ENCODE measurements at places on chromosomes 11 and 22.

DNA sequence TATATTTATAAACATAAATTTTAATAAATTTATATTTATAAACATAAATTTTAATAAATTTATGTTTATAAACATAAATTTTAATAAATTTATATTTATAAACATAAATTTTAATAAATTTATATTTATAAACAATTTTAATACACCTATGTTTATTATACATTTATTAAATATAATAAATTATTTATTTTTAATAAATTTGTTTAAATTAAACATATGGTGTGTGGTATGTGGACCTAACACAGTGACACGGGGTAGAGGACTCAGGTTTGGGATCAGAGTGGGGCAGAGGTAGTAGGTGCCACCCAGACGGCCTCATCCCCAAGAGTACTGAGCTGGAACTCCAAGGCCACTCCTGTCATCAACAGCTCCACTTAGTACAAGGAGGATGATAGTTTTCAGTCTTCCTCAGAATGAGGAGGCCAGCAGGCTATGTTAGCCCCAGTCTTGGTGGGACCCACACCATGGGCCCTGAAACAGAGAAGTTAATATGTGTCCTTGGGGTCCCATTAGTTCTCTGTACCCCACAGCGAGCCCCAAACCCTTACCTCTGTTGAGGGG, 46.7 kb upstream of the BID start:
- no peak for DNase-seq

DNA sequence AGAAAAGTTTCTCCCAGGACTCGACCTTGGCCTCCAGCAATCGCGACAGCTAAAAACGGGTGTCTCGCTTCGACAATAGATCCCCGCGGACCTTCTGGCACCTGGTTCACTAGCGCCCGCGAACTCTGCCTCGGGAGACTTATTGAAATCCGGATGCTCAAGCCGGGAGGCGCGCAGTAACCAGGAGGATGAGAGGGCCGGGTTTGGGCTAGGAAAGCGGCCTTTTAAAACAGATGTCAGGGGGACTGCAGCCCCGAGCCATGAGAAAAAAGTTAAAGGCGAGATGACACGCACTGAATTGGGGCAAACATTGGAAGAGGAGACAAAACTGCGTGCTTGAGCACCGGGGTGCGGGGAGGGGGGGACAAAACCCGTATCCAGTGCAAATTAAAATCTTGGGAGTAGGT, 637 bp upstream of the ZBTB16 start:
- no peak for DNase-seq

GRCh38 chr11:63552921-63553320, 10.3 kb downstream of the PLAAT2 start:
- no peak for DNase-seq

GRCh38 chr11:12091956-12092558, 18.3 kb upstream of the MICAL2 start:
- DNase-seq = no peak

DNA sequence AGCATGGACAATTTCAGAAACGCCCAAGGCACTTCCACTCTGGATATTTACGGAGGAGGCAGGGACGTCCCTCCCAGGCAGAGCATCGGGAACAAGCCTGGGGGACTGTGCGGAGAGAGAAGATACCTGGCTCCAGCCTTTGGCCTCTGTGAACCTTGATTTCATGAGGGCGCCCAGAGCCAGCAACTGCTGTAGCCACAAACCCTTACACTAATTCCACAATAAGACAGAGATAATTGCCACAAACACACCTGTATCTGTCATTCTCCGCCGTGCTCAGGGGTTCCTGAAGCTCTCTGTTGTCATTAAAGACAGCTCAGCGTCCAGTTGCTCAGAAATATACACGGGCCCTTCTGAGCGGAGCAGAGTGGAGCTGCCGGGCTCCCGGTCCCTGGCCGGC, 1292.1 kb downstream of the TBC1D22A start:
- no peak for DNase-seq

- DNase-seq = no peak
Measured at GRCh38 chr11:23079382-23079813, 219.1 kb upstream of the CCDC179 start.

DNA sequence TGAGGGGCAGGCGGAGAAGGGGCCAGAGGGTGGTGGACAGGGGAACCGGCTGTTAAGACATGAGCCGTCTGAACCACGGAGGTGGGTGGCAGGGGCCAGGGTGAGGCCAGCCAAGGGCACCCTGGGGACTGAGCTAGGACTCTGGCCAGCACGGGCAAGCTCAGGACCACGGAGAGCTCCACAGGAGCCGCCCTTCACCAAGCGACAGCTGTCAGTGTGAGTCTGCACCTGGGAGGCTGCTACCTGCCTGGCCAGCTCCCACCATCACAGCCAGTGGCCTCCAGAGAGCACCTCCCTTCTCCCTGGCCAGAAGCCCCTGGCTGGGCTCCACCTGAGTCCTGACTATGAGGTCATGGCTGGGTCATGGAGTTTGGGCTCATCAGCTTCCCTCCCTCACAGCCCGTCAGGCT, 21.6 kb downstream of the MGAT3 start:
- no peak for DNase-seq

DNA sequence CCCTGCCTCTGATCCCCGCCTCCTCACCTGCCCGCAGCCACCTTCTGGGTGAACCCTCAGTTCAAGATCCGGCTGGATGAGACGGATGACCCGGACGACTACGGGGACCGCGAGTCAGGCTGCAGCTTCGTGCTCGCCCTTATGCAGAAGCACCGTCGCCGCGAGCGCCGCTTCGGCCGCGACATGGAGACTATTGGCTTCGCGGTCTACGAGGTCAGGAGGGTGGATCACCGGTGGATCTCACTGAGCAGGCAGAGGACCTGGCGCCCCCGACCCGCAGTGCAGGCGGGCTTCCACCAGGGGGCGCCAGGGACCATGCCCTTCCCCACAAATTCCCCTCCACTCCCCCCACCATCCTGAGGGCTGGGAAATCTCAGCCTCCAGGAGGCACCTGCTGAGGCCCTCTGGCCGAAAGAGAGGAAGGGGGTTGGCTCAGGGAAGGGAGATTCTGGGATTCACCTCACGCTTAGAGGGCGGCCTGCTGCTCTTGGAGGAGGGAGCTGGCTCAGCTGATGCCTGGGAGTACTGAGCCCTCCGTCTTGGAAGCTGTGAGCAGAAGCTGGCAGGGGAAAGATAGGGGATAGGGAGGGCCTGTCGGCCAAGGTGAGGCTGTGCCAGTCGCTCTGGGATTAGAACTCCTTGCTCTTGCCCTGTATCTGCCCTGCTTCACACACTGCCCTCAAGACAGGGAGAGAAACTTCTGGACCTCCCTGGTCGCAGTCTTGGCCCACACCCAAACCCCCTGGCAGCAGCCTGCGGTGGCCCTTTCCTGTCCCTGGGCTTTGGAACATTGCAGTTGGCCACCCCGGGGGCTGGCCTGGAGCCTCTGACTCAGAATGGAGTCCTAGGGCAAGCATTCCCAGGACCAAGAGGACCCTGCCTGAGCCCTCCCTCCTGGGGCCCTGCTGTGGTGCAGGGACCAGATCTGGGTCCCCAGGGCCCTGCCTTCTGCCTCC, 23.2 kb downstream of the CAPN1 start:
- peak; percentile 33 for DNase-seq

DNA sequence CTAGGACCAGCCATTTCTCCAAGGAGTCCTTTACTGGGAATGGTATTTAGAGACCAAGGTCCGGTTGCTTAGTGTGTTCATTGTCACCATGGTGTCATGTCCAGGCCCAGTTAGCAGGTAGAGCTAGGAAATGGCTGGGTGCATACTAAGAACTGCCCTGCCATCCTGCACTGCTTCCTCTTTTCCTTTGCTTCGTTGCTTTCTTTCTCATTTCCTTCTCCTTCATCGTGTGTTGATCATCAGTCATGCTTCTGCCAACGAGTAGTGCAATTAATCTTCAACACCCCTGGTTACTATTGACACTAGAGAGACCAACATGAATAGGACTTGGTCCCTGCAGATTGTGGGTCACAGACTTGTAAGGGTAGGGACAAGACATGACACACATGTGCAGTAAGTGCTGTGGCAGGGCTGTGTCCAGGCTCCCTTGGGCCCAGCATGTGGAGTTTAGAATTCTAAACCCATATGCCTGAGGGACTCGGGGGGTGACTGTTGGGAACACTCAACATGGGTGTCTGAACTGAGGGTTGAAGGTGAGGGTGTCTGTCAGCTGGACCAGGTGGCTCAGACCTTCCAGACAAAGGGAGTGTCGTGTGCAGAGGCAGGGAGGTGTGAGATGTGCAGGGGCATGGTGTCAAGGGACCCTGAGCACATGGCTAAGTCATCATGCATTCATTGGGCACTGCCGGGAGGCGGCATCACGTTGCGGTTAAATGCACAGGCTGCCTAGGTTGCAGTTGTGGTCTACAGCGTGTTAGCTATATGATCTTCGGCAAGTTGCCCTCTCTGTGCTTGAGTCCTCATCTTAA, 42.6 kb downstream of the ST14 start:
- DNase-seq = no peak
